ENCODE measurements at places on chromosomes 3 and 15.

DNA sequence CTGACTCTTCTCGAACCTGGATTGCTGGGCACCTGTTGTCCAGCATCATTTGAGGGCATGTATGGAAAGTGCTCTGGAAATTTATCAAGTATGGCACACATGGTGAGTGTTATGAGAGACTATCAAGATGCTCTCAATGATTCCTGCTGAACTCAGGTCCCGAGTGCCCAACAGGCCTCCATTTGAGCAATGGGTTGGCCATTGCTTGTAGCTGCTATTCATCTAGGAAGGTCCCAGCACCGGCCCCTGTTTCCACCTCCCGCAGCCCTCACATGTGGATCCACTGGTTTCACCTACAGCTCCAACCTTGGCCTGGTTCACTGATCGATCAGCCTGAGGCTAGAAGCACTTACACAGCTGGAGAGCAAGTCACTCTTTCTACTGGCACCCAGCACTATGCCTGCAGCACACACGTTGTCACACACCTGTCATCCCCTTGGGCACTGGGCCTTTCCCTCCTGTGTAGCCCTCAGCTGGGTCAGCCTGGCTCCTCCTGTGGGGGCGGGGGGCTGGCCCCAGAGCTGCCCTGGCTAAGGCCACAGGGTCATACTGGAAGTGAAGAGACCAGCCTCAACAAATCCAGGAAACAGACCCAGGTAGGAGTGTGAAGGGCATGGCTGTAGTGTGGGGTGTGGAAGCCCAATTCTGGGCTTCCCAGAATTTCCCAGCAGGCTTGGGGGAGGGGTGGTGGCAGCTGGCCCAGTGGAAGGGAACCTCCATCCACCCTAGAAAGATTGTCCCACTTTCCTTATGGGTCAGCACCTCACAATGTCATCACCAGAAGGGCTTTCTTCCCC is 41.7 kb upstream of the SMAD3 start:
- DNase-seq: no peak

DNA sequence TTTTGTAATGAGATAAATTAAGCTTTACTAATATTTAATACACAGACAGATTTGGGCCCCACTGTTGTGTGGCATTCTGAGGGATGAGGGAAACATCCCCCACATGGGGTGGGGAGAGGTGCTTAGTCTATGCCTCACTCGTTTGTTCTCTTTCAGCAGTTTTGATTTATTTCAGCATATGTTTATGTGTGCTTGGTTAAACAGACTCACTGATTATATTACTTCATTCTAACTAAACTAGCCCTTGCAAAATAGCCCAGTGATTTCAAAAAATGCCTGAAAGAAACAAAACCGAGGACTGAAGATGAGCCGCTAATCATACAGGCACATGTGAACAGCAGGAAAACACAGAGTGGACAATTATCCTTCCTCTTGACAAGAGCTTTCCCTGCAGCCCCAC is 27.2 kb downstream of the TNFAIP8L3 start:
- DNase-seq: no peak

DNA sequence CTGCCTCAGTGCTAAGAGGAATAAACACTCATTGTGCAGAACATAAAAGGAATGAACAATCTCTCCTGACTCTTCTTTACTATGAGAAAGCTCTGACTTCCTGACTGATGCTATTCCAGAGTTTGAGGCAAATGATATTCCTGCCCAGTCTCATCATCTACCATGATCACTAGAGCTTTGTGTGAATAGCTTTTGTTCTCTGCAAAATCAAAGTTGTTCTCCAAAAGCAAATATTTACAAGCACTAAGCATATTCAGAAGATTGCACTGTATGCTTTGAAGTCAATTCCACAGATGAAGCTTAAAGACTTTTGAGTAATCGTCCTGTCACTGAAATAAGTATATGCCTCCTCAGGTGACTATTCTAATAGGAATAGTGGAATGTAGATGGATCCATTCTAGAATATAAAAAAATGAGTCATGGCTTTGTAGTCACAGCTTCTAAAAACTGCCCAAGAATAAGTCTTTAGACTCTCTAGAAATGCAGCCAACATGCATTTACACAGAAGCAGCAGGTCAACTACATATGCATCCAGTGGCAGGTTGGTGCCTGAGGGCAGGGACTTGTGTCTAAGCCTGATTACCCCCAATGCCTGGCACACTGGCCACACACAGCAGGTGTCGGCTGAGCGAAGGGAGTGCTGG is 34.6 kb downstream of the TNFAIP8L3 start:
- DNase-seq: no peak

DNA sequence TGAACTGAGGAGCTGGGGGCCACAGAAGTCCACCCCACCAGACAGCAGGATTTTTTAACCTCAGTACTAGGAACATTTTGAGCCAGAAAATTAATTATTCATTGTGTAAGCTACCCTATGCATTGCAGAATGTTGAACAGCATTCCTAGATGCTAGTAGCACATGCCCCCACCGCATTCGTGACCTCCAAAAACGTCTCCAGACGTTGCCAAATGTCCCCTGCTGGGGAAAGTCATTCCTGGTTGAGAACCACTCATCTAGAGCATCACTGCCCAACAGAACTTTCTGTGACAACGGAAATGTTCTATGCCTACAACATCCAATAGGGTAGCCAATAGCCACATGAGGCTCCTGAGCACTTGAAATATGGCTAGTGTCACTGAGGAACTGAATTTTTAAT is 333.5 kb downstream of the FOXP1 start:
- no peak for DNase-seq

- DNase-seq: no peak
Measured at GRCh38 chr3:10876661-10877060, 60.6 kb downstream of the SLC6A11 start.

GRCh38 chr3:63094642-63095408 is 183.3 kb upstream of the SYNPR start:
- DNase-seq: no peak

DNA sequence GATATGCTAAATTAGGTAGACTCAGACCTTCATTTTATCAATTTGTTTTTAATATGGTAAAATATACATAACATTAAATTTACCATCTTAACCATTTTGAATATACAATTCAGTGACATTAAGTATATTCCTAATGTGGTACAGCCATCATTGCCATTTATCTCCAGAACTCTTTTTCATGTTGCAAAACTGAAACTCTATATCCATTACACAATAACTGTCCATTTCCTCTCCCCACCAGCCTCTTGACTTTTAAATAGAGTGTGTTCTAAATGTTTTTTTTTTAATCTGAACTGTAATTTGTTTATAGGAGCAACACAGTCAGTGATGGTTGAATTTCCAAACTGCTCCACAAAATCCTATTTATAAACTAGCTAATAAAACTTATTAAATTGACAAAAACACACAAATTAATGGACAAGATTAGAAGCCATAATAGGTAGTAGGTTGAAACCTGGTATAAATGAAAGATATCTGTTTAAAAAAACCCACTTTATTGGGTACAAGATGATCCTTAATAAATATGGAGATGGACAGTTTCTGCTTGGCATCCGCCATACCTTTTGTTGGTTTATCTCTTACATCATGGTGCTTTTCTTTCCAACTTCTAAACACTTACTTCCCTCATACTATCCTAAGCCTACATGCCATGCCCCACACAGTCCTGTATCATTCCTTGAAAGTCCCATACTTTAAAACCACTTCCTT is 142.4 kb downstream of the ZPLD1 start:
- no peak for DNase-seq

DNA sequence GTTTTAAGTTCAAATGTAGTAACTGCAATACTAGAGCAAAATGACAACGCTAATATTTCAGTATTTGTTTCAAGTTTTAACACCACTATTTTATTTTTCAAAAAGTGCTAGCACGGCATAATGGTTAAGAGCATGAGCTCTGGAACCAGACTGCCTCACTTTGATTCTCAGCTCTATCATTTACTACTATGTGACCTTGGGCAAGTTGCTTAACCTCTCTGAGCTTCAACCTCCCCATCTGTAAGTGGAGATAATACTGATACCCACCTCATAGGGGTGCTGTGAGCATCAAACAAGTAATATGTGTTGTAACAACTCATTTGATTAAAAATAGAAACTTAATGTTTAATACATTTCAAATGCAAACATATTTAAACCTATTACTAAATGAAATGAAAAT is 115.4 kb upstream of the NPHP3 start:
- DNase-seq: no peak

DNA sequence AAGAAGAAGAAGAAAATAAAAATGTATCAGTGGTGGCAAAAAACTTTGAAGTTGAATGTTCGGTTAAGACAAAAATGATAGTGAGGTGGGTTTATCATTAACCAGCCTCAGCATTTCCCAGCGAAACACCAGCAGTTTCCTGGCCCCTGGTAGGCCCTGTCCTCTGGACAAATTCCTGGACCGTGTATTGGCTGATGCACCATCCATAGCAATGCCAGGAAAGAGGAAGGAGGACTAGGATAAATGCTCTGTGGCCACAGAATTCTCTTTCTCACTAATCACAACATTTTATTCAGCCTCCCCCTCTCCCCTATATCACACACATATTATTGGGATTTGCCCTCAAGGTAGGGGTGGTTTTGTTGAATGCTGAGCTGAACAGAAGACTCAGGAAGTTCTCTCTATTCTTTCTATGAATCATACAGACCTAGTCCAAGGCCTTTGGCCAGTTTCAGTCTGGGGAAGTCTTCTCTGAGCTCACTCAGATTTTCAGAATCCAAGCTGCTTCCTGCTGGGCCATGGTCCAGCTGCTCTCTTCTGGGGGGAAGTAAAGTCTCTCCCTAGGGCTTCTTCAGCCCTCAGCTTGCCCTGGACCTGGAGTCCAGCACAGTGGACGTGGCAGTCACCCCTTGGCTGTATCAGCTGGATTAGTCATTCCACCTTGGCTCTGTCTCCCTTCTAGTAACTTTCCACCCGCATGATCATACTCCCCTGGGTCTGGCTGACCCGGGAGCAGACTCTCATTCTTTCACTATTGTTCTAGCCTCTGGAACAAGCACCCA is 27.6 kb downstream of the SLC28A1 start:
- DNase-seq: peak; percentile 84

DNA sequence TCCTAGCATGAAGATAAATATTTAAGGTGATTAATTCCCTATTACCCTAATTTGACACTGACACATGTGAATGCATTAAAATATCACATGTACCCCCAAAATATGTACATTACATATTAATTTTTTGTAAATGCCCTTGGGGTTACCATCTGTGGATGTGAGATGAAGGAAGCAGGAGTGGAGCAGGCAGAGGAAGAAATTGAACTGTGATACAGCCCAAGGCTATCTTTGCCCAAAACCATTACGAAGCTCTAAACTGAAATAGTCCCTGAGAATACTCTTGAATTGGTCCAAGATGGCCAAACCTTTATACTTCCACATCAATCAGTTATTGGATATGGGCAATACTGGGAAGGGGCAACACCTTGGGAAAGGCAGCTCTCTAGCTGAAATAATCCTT is 105.0 kb downstream of the CLASP2 start:
- DNase-seq: no peak

DNA sequence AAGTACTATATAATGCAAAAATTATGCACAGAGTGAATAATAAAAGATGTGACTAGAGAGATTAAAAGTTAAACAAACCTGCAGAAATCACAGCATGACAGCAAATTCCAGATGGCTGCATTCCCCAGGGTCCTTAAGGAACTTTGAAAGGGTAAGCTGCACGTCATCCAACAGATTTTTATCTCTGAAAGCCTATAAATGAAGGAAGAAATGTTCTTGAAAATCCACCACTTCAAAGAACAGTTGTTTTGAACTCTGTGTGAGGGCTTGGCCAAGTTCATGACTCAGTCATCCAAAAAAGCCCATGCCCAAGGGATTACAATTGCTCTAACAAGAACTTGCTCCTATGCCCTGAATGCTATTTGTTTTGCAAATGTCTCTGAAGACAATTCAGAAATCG is 603.6 kb downstream of the PLOD2 start:
- no peak for DNase-seq

DNA sequence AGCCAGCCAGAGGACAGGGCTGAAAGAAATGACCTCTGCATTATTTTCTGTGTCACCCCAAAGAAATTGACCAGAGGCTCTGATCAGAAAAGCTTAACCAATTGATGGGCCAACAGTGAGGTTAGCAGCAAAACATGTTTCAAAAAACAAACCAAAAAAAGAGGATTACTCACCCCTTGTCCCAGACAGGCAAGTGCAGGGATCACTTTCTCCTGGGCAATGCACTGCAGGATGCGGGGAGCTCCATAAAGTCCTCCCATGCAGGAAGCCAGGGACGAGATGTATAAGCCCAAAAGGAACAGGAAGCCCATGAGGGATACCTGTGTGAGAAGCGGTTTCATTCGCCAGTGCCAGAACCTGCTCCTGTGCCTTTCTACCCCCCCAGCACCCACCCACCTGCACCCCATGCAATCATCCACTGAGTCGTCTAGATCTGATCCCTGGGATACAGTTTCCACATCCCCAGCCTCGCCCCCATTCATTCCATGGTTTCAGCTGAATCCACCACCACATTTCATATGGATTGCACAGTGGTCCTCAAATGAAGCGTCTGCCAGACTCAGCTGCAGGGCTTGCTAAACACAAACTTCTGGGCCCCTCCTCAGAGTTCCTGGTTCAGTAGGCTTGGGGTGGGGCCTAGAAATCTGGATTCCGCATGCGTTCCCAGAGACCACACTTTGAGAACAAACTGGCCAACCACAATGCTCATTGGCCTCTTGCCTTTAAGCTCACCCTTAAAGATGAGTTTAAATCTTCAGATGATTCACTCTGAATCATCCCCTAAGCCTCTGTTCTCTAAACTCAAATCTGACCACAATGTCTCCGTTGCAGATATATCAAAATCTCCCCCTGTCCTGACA is 54.4 kb upstream of the HEG1 start:
- DNase-seq: no peak

GRCh38 chr3:43266451-43266850 is 19.9 kb upstream of the SNRK start:
- no peak for DNase-seq

DNA sequence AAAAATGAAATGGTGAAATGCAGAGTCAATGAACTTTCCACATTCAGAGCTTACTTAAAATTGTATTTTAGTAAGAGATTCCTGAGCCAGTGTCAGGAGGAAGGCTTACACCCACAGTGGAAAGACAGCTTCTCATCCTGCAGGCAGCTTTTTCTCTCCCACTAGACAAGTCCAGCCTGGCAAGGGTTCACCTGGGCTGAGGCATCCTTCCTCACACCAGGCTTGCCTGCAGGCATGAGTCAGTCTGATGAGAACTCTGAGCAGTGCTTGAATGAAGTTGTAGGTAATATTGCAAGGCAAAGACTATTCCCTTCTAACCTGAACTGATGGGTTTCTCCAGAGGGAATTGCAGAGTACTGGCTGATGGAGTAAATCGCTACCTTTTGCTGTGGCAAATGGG is 3.1 kb downstream of the CCR4 start:
- DNase-seq: no peak

- DNase-seq: no peak
Measured at GRCh38 chr3:152811974-152812760, 22.8 kb upstream of the P2RY1 start.

- DNase-seq: no peak
Measured at GRCh38 chr15:42133356-42133755, 23.1 kb downstream of the PLA2G4F start.

Data from GOT3 (cell line).